ENCODE measurements at places on chromosomes 12 and 14.

- DNase-seq = no peak
Measured at GRCh38 chr14:99242816-99243721, 28.9 kb downstream of the BCL11B start.

DNA sequence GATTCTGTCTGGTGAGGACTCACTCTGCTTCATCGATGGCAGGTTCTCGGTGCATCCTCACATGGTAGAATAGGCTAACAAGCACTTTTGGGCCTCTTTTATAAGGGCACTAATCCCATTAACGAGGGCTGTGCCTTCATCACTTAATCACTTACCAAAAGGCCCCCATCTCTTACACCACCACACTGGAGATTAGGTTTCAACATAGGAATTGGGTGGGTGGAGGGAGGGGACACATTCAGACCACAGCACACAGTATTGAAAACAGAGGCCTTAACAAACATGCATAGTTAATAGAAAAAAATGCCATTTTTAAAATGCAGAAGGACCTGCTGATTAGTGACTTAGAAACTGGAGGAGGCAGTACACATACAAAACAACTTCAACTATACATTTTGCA, 61.6 kb downstream of the SPPL3 start:
- no peak for DNase-seq

DNA sequence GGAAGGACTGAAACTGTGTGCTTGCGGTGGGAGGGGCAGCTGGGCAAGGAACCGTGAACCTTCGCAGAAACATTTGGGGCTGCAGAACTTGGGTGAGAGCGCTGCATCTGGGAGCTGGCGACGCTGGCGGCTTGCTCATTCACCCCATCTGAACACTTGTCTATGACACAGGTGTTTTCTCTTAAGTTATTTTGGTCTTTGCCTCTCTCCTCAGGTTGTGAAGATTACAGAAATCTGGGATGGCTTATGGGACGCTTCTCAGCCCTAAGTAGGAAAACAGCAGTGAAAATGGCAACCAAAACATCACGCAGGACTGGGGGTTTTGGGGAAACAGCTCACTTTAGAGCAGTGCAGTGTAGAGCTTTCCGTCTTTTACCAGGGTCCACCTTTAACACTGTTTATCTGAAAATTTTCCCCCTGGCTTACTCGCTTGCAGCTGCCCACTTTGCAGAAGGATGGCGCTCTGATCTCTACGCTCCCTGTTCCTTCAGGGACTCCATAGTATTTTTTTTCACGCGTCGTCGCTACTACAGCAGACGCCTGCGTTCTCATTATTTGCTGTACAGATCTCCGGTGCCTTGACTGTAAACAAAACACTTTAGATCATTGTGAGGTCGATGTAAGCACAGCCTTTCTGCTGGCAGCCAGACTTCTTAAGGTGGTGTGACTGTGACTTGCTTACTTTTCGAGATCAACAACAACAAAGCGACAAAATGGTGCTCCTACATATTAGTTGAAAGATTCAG, 2.7 kb upstream of the CDKN1B start:
- no peak for DNase-seq

GRCh38 chr12:113514602-113515001, 42.9 kb upstream of the LHX5 start:
- no peak for DNase-seq

- no peak for DNase-seq
Measured at GRCh38 chr14:84674636-84675035, 855.3 kb upstream of the FLRT2 start.

- no peak for DNase-seq
Measured at GRCh38 chr14:55514819-55515490, 65.1 kb upstream of the KTN1 start.

DNA sequence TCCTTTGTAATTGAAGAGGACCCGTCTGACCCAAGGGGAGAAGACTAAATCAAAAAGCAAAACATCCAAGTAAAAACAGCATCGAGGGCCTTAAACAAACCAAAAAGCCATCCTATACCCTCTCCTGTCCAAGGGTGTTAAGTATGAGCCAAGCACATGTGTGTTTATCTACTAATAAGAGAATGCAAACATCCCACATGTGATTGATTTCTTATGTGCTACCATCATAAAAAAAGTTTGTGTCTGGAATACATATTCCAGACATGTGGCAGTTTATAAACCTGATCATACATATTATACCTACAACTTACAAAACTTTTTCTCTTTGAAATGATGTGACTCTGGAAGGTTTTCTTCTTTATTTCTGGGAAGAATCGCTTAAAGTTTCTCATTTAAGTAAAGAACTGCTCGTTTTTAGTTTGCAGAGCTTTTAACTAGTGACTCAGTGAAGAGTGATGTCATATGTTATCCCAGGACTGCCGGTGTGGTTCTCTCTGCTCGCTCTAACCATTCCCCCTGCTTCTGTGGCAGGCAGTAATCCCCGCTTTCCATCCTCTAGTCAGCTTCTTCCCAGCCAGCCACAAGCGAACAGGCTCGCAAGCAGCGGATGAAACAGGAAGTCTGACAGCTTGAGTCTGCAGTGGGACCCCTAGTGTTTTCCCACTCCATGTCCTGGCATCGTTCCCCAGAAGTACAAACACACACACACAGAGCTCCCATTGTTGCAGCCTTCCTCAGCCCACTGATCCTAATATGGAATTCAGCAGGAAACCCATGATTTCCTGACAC, 431 bp upstream of the RHOJ start:
- no peak for DNase-seq

GRCh38 chr12:87160848-87161601, 868.2 kb downstream of the C12orf50 start:
- no peak for DNase-seq

- no peak for DNase-seq
Measured at GRCh38 chr14:62592877-62593276, 452.4 kb downstream of the KCNH5 start.

- DNase-seq = peak; percentile 29
Measured at GRCh38 chr14:81219759-81220579, 790 bp downstream of the GTF2A1 start.

- no peak for DNase-seq
Measured at GRCh38 chr12:89154743-89155499, 197.4 kb downstream of the DUSP6 start.

DNA sequence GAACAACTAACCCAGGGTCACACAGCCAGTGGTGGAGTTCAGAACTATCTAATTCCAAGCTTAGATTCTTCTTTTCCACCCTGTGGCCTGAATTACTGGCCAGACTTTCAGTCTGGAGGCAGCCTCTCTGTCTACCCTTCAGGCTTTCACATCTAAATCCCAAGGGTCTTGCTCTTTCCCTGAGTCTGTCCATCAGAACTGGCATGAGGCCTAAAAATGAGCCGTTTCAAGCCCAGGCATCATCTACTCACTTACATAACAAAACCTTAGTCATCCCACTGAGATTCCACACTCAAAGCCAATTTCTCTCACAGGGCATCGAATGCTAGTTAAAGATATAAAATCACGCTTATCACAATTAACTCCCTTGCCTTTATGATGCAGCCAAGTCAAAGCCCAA, 1.3 kb upstream of the PTGDR start:
- DNase-seq = no peak

DNA sequence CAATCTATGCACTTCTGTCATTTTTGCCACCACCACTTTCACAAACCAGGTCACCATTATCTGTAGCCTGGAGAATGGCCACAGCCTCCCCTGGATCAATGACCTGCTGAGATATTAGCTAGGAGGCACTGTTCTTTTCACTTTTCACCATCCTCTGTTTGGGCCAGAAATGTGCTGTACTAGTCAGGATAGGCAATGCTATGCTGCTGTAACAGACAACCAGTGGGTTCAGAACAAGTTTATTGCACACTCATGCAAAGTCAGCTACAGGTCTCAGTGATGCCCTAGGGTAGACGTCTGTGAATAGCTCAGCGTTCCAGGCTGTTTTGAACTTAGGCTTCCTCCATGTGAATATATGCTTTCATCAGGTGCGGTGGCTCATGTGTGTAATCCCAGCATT, 231.5 kb downstream of the SUDS3 start:
- no peak for DNase-seq

GRCh38 chr12:108240027-108240785, 98.9 kb downstream of the CMKLR1 start:
- no peak for DNase-seq

GRCh38 chr14:106038263-106038662, 511.9 kb downstream of the TMEM121 start:
- no peak for DNase-seq

DNA sequence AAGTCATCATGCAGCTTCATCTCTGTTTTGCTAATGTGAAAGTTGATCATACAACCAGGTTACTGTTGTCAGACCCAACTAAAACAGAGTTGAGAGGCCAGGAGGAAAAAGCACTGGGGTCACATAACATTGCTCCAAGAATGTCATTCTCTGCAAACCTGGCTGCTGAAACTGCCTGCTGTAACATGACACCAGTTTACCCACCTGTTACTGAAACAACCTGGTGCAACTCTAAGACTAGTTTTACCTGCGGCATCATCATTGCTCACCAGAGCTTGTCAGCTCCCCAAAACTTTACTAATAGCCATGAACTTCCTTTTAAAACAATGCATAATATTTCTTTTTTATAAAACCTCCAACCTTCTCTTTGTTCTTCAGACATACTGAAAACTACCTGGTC, 30.7 kb upstream of the DEGS2 start:
- no peak for DNase-seq

DNA sequence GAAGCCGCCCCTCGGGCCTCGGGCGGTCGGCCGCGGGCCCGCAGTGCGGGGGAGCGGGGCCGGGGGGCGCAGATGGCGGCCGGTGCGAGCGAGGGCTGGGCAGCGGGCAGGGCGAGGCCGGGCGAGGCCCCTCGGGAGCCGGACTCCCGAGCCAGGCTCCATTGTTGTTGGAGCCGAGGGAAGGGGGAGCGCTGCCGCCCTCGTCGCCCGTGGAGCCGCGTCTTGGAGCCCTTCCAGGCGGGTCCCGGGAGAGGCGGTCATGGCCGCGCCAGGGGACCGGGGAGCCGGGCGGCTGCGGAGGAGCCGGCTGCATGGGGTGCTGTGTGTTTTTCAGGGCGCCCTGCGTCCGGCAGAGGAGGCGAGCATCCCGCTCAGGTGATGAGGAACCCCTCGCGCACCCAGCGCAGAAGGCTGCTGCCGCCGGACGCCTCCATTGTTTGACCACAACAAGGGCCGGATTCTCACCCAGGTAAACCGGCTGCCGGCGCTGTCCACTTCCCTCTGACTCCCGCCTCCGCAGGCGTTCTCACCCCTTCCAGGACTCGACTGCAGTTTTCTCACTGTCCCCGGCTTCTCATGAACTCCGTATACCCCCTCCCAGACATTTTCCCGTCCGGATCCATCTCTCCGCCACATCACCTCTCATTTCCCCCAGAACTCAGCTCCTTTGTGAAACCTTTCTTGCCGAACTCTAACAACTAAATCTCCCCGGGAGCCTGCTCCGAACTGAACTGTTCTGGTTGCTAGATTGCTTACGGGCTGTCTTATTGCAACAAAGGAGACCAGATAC, 732 bp downstream of the ZNF664 start:
- peak; percentile 17 for DNase-seq

DNA sequence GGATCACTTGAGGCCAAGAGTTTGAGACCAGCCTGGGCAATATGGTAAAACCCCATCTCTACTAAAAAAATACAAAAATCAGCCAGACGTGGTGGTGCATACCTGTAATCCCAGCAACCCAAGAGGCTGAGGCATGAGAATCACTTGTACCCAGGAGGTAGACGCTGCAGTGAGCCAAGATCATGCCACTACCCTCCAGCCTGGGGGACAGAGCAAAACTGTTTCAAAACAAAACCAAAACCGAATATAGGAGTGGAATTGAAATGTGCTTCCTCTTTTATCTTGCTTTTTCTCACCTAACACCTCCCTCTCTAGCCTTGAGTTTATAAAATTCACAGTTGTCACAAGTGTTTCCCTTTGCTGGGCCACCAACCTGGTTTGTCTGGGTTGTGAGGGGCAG, 181.9 kb downstream of the PAH start:
- no peak for DNase-seq

DNA sequence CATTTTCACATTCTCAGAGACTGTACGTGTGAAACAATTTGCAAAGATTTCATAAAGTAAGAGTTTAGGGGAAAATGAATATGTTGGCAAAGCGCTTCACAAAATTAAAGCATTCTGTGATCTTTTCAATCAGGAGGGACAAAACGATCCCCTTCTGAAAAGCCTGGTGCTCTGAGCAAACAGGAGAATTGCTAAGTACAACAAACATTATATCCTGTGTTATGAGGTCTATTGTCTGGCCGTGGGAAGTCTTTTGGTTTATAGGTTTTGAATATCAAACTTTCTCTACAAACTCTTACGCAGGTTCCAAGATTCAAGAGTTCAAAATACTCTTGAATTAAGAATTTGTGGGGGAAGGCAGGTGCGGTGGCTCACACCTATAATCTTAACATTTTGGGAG, 7.2 kb upstream of the FOXN3 start:
- DNase-seq = no peak

DNA sequence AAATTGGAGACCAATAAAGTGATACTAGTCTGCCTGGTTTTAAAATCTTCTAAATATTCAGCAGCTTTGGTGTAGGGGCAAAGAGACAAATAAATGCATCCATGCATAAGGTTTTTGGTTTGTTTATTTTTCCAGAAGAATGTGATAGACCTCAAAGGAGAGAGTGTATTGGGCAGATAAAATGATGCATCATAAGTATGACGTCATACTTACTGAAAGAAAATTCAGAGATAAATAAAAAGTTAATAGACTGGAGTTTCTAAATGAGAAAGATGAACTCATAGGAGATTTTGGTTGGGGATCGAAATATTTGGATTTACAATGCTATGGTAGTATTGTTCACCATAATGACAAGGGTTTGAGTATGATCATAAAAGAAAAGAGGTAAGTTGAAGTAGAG, 10.2 kb downstream of the SYT10 start:
- DNase-seq = no peak

- no peak for DNase-seq
Measured at GRCh38 chr14:102486513-102487203, 22.9 kb downstream of the ANKRD9 start.

DNA sequence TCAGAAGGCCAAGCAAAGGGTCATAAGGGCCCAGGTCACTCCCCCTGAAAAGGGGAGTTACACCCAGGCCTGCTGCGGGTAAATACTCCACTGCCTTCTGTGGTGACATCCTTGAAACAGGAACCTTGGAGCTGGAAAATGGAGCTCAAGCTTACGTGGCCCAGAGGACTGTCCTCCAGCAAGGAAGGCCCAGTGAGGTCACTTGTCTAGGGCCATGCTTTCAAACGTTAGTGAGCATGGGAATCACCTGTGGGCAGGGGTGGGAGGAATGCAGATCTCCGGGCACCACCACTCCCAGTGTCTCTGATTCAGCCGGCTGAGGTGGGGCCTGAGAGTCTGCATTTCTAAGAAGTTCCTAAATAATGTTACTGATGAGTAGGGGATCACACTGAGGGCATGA, 140.5 kb upstream of the CCND2 start:
- DNase-seq = no peak

GRCh38 chr14:50059763-50060616, 56.4 kb downstream of the VCPKMT start:
- DNase-seq = no peak

All from effector CD8-positive, alpha-beta T cell (primary cell).